ENCODE measurements at places on chromosomes 7 and 10.

GRCh38 chr7:92133133-92133736, 1.0 kb downstream of the CYP51A1 start:
- DNase-seq, result peak; percentile 18

GRCh38 chr10:109920016-109920415, 3.3 kb downstream of the XPNPEP1 start:
- no peak for DNase-seq

DNA sequence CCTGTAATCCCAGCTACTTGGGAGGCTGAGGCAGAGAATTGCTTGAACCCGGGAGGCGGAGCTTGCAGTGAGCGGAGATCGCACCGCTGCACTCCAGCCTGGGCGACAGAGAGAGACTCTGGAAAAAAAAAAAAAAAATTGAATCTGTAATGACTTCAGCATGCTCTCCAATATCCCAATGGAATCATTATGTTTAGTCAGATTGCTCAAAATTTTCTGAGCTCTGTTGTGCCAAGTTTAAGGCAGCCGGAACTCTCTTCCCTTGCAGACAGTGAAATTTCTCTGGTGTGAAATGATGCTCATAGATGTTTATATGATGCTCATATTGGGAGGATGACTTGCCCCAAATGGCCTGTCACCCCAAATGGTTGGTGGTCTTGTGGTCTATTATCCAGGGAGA, 180.9 kb downstream of the CTTNBP2 start:
- no peak for DNase-seq

- DNase-seq, result no peak
These were observed 9.0 kb downstream of the SLC16A12 start for GRCh38 chr10:89526358-89526757.

GRCh38 chr7:154789404-154789803, 213.5 kb downstream of the PAXIP1 start:
- DNase-seq, result no peak

DNA sequence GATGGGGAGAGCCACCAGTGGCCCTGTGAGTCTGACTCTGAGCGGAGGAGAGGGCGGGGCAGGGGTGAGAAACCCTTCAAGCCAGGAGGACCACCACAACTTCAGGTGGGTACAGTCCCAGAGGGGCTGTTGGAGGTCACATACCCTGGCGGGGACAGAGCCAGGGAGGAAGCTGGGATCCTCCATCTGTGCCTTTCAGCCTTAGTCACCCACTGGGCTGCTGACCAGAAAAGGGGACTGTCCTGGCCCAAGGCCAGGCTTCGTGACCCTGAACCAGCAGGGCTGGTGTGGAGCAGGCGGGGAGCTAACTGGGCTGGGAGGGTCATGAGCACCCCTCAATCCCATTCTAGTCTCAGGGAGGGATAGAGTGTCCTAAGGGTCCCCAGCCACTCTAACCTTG, 1.5 kb upstream of the CALHM3 start:
- DNase-seq, result no peak

GRCh38 chr10:70759781-70760180, 25.4 kb downstream of the TBATA start:
- no peak for DNase-seq

DNA sequence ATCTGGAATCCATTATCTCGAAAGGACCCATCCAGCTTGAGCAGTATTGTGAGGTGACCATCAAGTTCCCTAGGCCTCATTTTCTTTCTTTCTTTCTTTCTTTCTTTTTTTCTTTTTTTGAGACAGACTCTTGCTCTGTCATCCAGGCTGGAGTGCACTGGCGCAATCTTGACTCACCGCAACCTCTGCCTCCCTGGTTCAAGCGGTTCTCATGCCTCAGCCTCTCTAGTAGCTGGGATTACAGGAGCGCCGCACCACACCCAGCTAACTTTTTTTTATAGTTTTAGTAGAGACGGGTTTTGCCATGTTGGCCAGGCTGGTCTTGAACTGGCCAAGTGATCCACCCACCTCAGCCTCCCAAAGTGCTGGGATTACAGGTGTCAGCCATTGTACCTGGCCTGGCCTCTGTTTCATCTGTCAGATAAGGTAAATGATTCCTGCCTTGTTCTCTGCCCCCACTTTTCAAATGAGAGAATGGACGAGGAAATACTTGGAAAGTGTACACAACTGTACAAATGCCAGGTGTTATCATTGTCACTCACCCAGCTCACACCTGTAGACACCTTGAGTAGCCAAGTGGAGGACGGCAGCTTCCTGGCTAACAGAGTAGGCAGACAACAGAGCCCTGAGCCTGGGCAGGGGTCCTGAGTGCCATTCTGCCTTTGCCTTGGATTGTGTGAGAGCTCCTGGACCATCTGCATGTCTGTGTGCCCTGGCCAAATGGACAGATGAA, 54.1 kb downstream of the HK1 start:
- DNase-seq, result no peak

DNA sequence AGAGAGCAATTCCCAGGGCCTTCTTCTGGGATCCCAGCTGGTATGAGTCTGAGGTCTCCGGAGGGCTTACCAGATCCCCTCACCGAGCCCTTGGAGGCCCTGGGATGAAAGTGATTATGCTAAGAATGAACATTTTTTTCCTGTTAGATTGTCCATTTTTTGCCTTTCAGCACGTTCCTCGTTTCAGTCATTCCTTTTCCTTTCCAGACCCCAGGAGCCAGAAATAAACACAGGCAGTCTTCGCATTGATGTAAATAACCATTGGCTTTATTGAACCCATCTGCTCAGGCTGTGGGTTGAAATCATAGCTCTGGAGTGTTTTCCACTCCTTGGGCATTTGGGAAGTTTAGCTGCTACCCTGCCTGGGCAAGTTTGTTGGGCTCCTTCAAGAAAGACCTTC, 320.9 kb upstream of the AUTS2 start:
- DNase-seq, result no peak

DNA sequence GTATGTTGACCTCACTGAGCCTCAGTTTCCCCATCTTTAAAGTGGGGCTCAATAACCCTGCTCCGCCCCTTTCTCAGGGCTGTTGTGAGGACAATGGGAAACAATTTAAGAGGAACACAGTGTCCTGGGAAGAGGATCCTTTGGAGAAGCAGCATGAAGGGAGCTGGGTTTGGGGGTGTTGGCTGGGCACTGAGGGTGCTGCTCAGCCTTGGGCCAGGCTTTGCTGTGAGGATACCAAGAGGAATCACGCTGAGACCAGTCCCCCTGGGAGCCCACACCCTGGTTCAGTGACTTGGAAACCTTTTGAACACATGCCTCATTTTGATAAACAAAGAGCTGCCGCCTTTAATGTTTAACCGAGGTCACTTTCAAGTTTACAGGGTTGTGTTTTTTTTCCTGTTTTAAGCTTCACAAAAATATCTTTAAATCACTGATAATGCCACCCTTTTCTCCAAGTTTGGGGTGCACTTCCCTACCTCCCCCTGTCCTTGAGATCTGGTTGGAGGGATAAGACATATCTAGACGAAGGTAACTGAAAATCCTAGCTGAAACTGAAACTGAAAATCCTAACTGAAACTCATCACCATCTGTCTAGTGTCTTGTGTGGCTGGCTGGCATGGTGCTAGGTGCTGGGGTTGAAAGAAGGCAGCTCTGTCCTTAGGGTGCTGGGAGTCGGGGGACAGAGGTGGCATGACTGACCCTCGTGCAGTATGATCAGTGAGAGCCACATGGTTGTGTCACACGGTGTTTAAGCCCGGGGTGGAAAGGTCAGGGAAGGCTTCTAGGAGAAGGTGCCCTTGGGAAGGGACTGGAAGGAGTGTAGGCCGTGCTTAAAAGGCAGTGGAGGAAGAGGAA, 27.7 kb downstream of the ZNF775 start:
- DNase-seq, result no peak
